Stimulated activated CD8-positive, alpha-beta memory T cell treated with anti-CD3 and anti-CD28 coated beads, Interleukin-12 subunit alpha, Interleukin-12 subunit beta, amount 100 ng/mL, for 4 hours (primary cell): ENCODE measurements at places on chromosomes 1 and 21.

DNA sequence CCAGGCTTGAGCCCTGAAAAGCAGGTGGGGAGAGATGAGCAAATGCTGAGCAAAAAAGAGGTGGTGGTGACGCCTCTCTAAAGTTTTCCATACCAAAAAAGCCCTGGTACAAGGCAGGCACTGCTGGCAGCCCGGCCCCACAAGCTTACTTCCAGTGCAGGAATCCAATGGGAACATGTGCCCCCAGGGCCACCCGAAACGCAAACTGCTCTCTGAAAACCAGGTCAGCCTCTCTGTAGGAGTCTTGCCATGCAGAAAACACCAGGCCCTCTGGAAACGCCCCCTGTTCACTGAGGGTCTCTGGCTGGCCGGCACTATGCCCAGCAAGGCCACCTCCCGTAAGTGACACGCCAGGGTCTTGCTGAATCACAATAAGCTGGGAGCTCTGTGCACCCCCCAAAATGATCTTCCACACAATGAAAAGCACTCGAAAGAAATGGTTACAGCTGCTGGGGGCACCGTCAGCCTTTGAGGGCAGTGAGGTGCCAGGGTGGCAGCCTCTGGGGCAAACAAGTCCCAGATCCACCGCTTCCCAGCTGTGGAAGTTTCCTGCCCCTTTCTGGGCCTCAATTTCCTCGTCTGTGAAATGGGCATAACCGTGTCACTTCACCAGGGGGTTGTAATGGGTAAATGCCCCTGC is 170.5 kb downstream of the TOMM20 start:
- DNase-seq: no peak

DNA sequence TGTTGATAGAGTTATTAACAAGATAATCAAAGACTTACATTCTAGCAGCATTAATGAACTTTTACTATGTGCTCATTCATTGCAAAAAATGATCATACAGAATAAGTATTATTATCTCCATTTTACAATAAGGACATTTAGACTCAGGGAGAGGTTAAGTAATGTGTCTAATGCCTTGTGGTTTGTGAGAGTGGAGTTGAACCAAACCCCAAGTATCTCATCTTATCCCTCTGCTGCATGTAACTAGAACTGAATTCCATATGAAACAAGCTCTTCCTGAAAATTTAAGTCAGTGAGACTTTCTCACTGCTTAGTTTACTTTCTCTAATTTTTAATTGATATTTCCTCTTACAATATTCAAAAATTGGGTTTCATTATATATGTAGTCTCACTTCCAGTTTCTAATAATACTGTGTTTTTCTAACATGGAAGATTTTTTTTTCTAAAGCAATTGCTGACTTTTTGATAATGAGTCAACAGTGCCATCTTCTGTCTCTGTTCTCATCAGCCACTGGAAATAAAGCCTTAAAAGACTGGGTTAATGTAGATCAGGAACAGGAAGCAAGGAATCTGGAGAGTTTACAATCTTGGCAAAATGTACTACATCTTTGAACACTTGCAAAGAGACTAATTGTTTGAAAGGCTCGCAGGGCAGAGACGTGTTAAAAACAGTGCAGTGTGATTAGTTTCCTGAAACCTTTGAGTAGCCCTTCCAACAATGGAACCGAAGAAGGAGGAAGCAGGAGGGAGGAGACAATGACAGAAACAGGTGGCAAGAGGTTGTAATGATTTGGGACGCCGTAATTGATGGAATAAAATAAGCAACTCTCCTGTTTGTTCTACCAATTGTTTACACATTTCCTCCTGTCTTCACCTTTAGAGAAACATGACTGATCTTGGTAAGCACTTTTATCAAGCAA is 567.6 kb downstream of the MRPL39 start:
- DNase-seq: no peak

DNA sequence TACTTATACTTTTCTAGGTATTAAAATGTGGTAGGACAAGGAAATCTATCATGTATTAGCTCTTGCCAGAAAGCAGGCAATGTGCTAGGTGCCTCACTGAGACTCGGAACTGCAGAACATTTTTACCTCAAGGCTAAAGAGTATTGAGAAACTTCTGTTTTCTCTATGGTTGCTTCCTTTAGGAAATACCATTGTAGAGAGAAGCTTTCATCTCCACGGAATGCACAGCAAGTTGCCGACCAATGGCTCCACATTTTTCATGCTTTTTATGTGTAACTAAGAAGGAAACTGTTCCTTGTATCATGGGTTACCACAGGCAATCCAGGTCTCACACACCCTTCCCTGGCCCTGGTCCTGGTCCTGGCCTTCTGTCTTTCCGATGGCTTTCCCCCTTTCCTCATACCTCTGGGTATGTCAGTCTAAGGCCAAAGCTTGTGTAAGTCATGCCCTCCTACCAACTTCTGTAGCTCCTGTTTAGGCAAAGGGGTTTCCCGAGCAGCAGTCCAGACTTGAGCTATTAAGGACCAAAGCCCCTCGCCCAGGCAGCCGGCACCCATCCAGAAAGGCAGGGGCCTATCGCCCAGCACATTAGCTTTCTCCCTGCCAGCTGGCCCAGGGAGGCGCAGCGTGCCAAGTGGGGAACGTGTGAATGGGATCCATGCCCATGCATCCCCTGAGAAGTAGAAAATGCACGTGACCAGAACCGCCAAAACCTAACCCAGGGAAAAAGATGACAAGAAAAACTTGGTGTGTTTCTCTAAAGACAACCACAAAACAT is 225.0 kb downstream of the PBX1 start:
- no peak for DNase-seq

DNA sequence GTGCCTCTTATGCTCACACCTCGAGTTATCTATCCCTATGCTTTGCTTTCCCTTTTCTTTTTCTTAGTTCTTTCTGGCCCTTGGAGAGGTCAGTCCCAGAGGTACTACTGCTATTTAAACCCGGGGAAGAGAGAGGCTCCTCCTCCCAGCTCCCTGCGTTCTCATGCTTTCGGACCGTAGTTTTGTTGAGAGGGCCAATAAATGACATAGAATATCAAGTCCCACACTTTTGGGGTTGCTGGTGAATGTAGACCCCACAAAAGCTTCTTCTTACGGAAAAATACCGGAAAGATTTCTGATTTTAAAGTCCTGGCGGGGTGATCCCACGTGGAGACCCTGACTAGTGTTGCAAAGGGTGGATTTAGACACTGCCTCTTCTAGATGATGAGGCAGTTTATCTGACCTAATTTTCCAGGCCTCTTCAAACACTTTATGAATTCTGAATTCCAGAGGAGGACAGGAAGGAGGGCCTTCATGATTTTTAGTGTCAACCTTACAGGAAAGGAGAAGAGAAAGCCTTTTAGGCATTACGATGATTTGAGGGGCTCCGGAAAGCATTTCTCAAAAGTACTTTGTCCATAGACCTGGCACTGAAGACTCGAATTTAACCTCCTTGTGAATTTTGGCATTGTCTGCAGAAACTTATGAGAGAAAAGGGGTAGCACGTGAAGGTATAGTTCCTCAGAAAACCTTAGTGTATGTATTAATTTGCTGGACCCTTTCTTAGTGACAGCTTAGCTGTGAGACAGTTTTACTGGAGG is 694 bp downstream of the TMEM167B start:
- no peak for DNase-seq

DNA sequence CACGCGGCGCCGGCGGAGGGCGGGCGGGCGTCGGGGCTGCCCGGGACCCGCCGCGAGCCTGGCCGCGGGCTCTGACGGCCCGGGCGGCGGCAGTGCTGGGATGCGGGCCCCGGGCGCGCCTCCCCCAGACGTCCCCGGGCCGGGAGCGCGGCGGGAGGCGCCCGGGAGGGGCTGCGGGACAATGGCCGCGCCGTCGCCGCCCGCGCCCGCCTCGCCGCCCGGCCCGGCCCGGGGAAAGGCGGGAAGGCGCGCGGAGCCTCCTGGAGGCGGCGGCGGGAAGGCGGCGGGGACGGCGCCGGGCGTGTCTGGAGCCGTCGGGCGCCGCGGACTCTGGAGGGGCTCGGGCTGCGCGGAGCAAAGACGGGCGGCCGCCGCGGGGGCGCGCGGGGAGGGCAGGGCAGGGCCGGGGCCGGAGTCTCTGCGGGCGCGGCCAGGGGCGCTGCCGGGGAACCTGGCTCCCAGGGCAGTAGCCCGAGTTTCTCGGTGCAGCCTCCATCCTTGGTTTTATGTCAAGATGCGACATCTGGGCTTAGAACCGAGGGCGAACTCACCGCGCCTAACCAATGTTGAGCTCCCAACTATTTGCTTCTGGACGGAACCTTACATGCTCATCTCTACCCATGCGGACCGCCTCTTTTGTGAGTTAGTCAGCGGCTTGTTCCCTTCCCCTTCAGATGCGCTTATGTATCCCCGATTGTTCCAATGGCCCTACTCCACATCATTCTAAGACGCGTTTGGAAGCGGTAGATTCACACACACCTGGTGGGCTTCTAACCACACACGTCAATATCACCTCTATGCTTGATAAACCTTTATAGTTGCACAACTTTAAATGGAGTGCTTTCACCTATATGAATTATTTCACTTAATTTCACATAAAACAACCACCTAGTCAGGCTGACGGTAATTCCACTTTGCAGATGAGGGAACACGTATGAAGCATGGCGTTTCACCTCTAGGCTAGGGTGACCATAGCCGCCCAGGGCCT is 651 bp downstream of the ZBTB8A start:
- no peak for DNase-seq
